NCI-H1092 treated with DMSO at 0.1 percent for 48 hours (cell line): ENCODE measurements at places on chromosomes 6 and 20.

DNA sequence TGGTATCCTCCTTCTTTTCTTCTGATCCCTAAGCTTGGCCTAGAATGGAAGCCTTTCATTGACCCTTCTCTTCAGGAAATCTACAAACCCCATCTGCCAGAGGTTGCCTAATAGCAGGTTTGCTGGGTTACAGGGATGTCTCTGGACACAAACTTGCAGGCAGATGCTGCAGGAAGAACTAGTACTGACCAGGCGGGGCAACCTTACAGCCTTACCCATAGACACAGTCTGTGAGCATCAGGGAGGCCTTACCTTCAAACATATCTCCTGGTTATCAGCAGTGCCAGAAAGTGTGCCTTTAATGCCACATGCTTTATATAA is 2.6 kb downstream of the SCUBE3 start:
- no peak for DNase-seq

DNA sequence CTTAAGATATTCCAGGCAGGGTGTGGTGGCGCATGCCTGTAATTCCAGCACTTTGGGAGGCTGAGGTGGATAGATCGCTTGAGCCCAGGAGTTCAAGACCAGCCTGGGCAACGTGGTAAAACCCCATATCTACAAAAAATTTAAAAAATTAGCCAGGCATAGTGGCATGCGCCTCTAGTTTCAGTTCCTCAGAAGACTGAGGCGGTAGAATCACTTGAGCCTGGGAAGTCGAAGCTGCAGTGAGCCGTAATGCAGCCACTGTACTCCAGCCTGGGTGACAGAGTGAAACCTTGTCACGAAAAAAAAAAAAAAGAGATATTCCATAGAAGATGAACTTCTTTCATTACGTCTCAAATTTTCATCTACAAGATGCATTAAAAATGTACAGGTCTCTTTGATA is 46.7 kb upstream of the ISM1 start:
- no peak for DNase-seq

- no peak for DNase-seq
Measured at GRCh38 chr6:136050475-136050874, 199.0 kb downstream of the PDE7B start.

DNA sequence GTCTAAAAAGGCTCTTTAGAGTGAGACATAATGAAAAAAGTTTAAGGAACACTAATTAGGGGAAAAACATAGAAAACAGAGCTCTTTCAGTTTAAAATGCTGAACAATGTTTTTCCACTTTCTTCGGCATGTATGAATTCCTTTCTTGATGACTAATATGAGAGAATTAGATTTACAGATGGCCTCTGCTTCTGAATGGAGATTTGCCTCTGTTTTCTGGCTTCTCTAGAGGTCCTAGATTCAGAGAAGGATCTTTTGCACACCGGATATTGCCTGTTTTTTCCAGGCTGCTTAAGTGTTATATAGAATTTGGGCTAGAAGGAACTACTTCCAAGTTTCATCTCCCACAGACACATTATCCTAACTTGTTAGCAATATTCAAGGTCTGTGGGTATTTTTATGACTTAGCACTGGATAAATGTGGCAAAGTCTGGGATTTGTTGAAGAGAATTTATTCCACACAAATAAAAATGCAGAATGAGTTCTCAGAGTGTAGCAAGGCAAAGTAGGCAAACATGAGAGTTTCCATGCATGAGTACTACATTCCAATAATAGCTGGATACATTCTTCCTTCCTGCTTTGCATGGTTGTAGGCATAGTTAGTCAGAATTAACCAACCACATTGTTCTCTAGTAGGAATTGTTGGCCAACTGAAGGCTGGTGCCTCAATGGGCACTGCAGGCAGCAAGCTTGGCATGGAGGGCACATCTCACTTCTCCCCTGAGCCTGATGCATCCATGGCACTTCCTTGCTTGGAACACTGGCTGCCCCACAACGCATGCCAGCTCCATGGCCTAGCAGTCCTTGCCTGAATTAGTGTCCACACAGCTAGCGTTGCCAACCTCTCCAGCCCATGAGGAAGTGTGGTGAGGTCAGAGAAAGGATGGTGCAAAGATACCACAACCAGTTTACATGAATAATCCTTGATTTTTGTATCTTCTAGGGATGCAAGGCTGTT is 224.2 kb downstream of the CLIC5 start:
- DNase-seq = no peak

GRCh38 chr20:45448270-45448669 is 21.3 kb upstream of the WFDC2 start:
- DNase-seq = no peak

DNA sequence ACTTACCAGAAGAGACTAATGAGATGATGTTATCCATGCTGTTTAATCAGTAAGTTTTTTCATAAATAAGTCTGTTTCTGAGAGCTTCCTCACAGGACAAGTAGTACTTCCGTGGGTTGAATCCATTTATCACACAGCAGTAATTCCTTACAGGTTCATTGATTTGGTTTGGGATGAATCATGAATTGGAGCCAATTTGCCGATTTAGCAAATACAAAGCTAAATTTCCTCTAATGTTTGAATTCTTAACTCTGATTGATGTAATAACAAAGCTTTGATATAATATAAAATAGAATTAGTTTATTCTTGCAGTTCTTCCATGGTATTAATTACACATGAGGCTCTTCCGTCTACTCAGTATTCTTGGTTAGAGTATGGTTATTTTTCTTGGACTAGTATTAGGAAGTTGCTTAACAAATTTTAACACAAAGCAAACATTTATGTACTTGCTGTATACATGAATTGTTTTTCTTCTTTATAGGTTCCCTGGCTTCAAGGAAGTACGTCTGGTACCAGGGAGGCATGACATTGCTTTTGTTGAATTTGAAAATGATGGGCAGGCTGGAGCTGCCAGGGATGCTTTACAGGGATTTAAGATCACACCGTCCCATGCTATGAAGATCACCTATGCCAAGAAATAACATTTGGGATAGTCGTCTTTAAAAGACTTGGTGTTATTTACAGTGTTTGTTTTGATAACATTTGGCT is 7.6 kb upstream of the OTOR start:
- DNase-seq = no peak

GRCh38 chr6:41638002-41638934 is at the start of gene MDFI:
Gene MDFI, plus strand, starts transcription at chr6:41638468. Its CDS starts 282 bp downstream, at chr6:41638750.
- no peak for DNase-seq

GRCh38 chr6:107413966-107414645 is 45.3 kb downstream of the PDSS2 start:
- no peak for DNase-seq

- no peak for DNase-seq
Measured at GRCh38 chr6:41594766-41595165, 43.5 kb upstream of the MDFI start.

- DNase-seq = no peak
Measured at GRCh38 chr20:5829241-5829809, 79.1 kb downstream of the SHLD1 start.

DNA sequence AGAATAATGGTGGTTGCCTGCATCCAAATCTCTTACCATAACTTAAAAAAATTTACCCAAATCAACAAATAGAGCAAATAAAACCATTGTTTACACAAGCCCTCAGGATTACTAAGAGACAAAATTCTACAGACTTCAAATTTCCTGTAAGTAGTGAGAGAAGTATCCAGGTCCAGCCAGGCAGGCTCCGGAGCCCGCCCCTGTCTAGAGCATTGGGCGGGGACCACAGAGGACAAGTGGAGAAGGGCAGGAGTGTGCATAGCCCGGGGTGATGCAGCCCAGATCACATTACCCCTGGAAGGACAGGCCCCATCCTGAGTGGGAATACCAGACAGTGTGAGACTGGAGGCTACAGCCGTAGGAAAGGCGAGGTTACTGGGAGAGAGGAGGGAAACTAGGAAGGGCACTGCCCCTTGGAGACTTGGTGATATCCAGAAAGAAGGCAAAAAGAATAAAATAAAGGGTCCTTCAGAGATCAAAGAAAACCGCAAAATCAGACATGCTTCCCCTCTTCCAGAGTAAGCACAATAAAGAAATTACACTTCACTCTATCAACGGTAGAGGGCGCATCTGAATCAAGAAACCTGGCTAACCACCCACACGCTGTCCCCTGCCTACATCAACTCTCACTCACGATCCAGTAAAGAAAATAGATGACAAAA is 26.6 kb downstream of the RIN2 start:
- DNase-seq = peak; percentile 88

GRCh38 chr6:135148889-135149288 is 32.2 kb upstream of the MYB start:
- DNase-seq = no peak

GRCh38 chr6:133673056-133673455 is 215.9 kb upstream of the TCF21 start:
- no peak for DNase-seq

DNA sequence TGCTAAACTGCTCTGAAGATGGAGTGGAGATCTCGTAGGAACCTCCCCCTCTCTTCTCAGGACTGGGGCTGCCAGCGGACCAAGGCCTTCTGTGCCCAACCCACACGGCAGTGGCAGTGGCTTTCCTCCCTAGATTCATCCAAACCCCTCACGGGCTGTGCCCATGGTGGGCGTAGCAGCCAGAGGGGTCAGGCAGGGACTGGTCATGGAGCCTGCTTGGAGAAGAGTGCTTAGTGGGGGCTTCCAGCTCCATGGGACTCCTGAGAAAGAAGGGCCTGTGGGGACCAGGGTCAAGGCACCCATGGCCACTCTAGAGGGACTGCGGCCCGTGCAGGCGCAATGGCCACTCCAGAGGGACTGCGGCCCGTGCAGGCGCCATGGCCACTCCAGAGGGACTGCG is 86.6 kb downstream of the TAF4 start:
- DNase-seq = no peak

- DNase-seq = peak; percentile 12
Measured at GRCh38 chr6:16759646-16760515, 1.4 kb downstream of the ATXN1 start.

DNA sequence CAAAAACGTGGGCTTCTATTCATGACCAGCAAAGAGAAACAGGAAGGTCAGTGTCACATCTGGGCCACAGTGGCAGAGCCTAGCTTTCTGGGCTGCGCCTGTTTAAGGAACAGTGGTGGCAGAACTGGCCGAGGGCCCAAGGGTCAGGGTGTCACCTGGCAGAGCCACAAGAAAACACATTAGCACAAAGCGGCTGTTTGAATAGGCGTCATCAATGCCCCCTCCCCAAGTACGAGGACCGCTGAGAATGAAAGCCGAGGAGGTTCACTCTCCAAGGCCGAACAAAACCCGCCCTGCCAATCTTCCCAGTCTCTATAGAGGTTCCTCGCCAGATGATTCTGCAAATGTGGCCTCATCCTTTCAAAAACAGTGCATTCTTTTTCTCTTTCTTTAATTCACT is 125.2 kb upstream of the TRAF3IP2 start:
- DNase-seq = peak; percentile 24

GRCh38 chr6:116902634-116903033 is 25.6 kb downstream of the RFX6 start:
- no peak for DNase-seq

GRCh38 chr6:55009131-55009530 is 162.6 kb downstream of the FAM83B start:
- DNase-seq = no peak

- peak; percentile 26 for DNase-seq
Measured at GRCh38 chr6:43368259-43369160, 937 bp downstream of the ZNF318 start.

DNA sequence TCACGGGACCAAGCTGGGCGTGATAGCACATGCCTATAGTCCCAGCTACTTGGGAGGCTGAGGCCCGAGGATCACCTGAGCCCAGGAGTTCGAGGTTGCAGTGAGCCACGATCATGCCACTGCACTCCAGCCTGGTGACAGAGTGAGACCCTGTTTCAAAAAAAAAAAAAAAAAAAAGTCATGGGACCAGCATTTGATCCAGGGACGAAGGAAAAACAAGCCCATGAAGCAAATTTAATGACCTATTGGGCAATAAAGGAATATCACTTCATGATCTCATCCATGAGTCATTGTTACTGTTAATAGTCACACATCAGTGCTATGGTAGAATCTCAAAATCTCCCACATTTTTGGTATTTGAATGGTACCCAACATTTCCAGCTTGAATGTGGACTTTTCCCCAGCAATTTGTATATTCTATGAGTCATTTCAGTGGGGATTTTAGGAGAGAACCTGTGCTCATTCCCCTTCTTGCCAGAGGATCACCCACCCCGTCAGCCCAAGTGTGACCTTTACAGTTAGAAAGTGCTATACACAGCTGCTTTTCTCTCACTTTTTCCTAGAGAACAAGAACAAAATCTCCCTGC is 8.5 kb upstream of the SOD2 start:
- no peak for DNase-seq

DNA sequence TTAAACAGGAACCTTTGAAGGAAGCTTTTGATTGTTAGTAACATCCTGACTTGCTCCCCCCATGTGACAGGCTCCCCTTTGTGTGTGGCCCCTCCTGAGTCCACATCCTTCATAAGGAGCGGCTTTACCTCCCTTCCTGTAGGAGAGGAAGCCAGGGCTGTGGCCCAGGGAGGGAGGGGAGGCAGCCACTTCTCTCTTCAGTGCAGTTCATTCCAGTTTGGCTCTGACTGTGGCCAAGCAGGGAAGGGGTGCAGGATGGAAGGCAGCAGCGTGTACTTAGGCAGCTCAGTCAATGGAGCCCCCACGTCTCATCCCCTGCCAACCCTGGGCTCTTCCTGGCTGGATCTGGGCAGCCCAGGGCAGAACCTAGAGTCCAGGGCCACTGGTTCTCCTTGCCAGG is 295.2 kb downstream of the QKI start:
- DNase-seq = no peak

DNA sequence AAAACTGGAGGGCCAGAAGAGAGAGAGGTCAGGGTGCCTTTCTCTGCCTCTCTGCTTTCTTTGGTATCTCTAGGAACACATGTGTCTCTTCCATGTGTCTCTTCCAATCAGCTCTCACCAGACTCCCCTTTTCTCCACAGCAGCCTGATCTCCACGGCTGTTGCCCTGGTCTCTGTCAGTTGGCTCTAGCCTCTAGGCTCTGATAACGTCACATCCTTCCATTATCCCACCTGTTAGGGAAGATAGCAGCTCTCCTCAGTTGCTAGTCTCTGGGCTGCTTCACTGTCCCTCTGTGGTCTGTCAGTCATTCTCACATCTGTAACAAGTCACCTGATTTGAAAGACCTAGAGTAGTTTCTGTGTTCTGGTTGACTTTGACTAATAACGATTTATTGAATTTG is 80.2 kb downstream of the PLCB4 start:
- DNase-seq = no peak

GRCh38 chr6:116050737-116051136 is 10.0 kb downstream of the FRK start:
- no peak for DNase-seq

DNA sequence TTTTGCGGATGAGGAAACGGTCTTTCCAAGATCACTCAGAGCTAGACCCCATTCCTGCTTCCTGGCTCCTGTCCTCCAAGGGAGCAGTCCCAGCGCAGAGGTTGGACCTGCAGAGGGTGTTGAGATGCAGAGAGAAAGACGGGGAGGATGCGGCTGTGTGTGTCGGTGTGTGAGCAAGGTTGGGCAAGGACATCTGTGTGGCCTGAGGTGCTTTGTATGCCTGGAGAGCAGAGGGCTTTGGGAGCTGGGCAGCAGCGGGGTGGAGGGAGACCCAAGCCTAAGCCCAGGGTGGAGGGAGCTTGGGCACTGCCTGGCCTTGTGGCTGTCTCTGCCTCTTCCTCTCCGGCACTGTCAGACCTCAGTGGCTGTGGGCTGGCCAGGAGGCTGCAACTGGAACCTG is 147.4 kb upstream of the RNF24 start:
- no peak for DNase-seq
